ENCODE measurements at places on chromosomes 3 and 15. TPM values are rescaled to one million over a fixed set of nuclear protein-coding genes. Genes with fewer than 3 reads are reported as not detected.
A peak's percentile ranks its signal among the peaks of the same experiment; 100 is the strongest.

CORO2B gene
- total RNA-seq, result 13.5 TPM

CMTM6 gene
- 135 TPM for total RNA-seq

TMEM40 gene
- 3.0 TPM for total RNA-seq

KNG1 gene
- total RNA-seq, result not detected

TOPBP1 gene
- total RNA-seq, result 37.3 TPM

LPCAT4 gene
- total RNA-seq, result 13.2 TPM

CACNA2D2 gene
- total RNA-seq, result 0.14 TPM

FANCD2 gene
- 40.7 TPM for total RNA-seq

HDC gene
- not detected for total RNA-seq

CHST13 gene
- 0.29 TPM for total RNA-seq

UBAP1L gene
- 0.07 TPM for total RNA-seq

STX19 gene
- not detected for total RNA-seq

CELF6 gene
- not detected for total RNA-seq

DAZL gene
- total RNA-seq, result not detected

DNA sequence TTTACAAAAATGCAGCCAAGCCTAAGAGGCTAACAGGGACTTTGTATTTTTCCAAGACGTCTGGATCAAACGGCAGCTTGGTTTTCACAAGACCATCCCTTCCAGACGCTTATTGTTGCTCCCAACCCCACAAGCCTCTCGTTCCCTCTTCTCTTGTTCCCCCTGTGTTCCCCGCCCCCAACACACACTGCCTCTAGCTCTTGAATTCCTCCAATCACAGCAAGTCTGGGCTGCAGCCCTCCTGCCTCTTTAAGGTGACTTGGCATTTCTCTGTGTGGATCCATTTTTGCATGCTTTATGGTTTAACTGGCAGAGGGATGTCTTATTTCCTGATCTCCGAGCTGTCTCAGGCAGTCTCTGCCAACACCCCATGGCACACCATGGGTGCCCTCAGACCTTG, 182.2 kb downstream of the ABHD5 start:
- no peak for DNase-seq

- no peak for DNase-seq
Measured at GRCh38 chr15:51883271-51883837, 53.9 kb downstream of the TMOD3 start.

- no peak for DNase-seq
Measured at GRCh38 chr3:152443212-152444023, 174.7 kb downstream of the MBNL1 start.

GRCh38 chr15:47750030-47750739, 32.9 kb downstream of the SEMA6D start:
- peak; percentile 79 for DNase-seq

DNA sequence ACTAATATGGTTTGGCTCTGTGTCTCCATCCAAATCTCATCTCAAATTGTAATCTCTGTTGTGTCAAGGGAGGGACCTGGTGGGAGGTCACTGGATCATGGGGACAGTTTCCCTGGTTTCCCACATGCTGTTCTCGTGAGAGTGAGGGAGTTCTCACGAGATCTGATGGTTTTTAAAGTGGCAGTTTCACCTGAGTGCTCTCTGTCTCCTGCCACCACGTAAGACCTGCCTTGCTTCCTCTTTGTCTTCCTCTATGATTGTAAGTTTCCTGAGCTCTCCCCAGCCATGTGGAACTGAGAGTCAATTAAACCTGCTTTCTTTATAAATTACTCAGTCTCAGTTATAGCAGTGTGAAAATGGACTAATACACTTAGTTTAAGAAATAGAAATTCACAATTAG, 228.9 kb downstream of the CD47 start:
- DNase-seq, result no peak

DNA sequence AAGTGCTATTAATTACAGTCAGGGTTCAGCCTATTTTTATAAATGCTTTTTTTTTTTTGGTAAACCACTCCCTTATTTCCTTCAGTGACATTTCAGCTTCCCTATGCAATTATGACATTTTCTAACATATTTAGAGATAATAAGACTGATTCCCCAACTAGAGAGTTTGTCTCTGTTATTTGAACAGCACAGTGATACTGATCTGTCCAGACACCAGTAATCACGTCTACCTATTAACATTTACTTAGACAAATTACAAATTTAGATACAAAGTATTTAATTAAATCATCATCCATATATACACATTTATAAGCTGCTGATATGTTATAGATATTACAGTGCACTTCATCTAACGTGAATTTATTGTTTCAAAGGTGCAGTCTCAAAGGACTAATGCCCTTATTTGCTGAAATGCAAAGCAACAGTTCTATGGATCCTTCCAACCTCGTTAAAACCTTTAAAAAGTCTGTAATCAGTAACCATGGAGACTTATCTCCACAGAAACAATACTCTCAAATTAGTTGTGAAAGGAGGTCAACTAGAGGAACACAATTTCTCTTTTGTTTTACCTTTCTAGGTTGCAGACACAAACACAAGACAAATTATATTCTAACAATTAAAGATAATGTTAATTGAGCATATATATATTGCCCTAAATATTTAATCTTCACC, 1531.1 kb downstream of the SI start:
- DNase-seq, result no peak

DNA sequence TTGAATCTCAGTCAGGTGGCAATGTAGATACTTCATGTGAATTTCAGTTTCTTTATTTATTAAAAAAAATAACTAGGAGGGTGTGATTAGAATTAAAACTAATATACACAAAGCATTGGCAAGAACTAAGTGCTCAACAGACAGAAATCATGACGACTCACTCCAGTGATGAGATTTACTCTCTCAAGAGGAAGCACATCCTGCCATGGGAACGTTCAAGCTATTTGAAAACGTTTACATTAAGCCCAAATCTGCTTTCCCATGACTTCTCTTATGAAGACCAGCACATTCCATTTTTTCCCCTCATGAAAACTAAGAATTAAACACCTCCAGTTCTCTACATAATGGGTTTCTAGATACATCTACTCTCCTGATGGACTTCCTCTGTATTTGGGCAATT, 8.5 kb downstream of the WDR53 start:
- no peak for DNase-seq

GRCh38 chr3:64220161-64220914, 4.9 kb downstream of the PRICKLE2 start:
- peak; percentile 51 for DNase-seq

- no peak for DNase-seq
Measured at GRCh38 chr3:58082047-58082446, 73.8 kb downstream of the FLNB start.

DNA sequence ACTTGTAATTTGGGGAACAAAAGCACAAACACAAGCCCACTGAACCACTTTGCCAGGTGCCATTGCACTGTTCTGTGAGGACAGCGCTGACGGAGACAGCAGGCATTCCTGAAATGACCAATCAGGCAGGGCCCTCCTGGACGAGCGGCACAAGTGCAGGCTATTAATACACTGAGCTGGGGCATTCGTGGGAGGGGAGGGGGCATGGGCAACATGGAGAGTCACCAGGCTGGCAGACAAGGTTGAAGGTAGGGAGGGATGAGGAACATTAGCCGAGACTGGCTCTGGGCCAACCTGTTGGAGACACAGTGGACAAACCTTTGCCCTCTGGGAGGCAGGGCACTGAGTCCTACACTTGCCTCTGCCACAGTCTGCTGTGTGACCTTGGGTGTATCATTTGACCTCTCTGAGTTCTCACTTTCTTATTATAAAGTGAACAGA, 45.6 kb downstream of the NOX5 start:
- DNase-seq, result no peak

DNA sequence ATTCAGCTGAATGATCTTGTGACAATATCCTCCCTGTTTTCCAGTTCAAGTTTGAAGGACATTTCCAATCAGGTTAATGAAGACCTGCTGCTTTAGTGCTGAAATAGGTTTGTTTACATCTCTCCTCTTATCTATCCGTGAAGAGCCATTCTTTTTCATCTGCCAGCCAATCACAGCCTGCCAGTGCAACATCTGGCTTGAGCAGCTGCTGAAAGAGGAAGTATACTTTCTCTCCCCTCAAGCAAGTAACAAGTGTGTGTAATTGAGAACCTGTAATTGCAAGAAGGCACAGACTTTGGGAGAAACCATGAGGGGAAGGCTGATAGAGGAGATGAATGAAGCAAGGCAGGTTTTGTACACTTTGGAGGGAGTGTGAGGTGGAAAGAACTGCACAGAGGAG, 404.3 kb downstream of the AGBL1 start:
- DNase-seq, result no peak

DNA sequence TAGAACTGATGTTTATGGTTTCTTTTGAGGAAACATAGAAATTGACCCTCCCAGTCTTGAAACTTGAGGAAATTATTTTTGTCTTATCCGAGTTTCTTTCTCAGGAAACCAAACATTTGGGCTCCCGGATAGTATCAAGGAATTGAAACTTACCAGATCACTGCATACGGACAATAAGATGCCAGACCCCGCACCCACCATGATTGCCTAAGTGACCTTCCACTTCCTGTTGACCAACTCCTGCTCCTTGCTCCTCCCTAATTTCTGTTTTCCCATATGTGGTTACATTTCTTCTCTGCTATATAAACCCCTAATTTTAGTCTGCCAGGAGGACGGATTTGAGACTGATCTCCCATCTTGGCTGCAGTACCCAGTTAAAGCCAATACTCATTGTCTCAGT, 118.4 kb upstream of the TPRG1 start:
- DNase-seq, result no peak

GRCh38 chr3:149640976-149641728, 16.7 kb downstream of the WWTR1 start:
- peak; percentile 80 for DNase-seq

GRCh38 chr15:92901995-92902394, 1.9 kb downstream of the CHD2 start:
- no peak for DNase-seq

DNA sequence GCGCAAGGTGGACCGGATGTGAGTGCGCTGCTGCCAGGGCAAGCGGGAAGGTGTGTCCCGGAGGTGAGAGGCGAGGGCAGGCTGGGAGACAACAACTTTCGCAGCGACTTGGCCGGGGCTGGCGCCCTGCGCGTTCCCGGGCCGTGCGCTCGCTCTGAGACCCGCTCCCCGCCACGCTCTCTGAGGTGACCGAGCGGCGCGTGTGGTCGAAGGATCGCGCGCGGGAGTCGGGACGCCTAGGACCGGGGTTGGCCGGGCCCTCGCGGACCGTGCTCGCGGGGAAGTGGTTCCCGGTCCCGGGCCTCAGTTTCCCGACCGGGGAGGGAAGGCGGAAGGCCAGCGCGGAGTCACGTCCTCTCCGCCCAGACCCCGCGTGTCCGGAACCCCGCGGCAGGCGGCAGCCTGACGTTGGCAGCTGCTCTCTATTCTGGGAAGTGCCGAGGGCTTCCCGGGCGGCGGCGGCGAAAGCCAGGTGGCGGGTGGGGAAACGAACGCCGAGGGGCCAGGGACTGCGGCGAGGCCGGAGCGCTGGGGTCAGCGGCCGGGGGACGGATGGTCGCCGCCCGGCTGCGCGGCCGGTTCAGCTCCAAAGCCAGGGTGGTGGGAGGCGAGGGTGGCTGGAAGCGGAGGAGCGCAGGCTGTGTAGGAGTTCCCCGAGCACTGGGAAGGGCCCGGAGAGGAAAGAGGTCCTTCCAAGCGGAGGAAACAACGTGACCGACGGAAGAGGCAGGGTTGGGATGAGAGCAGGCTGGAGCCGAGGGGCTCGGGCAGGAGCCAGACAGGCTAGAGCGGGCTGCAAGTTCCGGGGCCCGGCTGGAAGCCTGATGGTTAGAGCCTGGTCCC, 1.0 kb upstream of the IGF2BP2 start:
- no peak for DNase-seq

DNA sequence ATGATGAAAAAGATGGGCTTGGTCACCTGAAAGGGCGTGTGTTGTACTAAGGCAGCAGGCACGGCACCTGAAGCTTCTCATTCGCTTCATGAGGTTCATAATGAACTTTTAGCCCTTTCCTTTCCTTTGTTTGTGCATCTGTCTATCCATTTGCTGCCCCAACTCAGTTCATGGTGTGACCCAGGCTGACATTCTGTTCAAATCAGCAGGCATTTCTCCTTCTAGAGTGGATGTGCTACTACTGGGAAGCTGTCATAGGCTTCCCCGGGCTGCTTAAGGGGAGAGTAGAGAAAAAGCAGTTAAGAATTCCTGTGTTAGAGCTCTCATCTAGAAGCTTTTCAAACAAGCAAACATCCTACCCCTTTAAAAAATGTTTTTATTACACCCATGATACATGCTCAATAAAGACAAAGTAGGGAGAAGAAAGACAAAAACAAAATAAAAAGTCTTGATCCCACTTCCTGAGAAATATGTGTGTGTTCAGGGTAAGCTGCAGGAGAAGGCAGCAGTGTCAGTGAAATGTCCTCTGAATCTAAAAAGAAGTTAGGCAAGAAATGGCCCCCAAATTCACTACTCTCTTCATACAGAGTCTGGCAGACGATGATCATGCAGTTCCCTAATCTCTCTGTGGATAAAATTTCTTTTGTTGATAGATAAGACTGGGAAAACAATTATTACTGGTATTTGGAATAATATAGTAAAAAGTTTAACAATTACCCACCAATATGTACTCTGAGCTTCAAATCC, 136.9 kb upstream of the PFN2 start:
- DNase-seq, result no peak

- DNase-seq, result no peak
Measured at GRCh38 chr3:193530231-193531165, 24.2 kb downstream of the ATP13A4 start.

- DNase-seq, result no peak
Measured at GRCh38 chr3:64161481-64161952, 63.7 kb downstream of the PRICKLE2 start.

DNA sequence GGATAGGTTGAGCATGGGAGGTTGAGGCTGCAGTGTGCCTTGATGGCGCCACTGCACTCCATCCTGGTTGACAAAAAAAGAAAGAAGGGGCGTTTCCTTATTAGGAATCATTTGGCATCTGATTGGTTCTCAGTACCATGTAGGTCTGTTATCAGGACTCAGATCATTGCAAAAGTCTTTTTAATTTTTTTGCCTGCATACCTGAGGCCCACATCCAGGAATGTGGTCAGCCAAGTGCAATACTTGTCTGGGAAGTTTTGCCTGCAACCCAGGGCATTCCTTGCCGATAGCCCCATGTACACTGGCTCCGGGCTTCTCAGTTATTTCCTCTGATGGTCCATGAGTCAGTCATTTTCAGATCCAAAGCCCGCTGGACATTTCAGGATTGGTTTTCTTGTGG, 50.1 kb upstream of the CRTC3 start:
- no peak for DNase-seq

DNA sequence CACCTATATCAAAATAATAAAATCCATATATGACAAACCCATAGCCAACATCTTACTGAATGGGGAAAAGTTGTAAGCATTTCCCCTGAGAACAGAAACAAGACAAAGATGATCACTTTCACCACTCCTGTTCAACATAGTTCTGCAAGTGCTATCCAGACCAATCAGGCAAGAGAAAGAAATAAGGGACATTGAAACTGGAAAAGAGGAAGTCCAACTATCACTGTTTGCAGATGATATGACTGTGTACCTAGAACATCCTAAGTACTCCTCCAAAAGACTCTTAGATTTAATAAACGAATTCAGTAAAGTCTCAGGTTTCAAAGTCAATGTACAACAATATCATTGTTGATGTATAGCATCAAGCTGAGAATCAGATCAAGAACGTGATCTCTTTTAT, 35.6 kb upstream of the FGF7 start:
- DNase-seq, result no peak

All from epithelial cell of proximal tubule (primary cell).